ENCODE measurements at places on chromosomes 7 and 10.

- DNase-seq: no peak
Measured at GRCh38 chr7:128829391-128830166, 627 bp upstream of the FLNC start.

DNA sequence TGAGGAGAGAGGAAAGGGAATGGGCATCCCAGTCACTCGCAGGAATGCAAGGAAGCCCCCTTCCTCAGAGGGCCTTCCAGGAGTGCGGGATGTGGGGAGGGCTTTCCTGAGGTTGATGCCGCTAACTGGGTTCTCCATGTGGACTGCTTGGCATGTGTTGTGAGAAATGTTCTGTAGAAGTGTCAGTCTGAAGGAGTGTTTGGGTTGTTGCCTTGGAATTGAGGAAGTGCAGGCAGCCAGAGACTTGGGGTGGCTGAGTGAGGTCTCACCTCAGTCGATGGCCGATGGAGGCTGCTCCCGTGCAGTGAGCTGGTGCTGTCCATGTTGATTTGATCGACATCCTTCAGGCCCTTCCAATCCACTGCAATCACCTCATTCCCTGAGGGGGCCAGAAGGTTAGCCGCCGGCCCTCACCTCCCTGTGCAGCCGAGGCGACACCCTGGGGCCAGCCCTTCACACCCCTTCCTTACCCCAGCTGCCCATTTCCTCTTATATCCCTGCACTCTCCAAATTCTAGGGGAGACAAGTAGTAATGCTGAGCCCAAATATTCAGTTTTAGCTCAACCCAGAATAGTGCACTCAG is 2.7 kb downstream of the FAM131B start:
- DNase-seq: no peak

- no peak for DNase-seq
Measured at GRCh38 chr7:106869954-106870353, 4.9 kb downstream of the PIK3CG start.

GRCh38 chr10:24307696-24308485 is 99.0 kb downstream of the KIAA1217 start:
- no peak for DNase-seq

DNA sequence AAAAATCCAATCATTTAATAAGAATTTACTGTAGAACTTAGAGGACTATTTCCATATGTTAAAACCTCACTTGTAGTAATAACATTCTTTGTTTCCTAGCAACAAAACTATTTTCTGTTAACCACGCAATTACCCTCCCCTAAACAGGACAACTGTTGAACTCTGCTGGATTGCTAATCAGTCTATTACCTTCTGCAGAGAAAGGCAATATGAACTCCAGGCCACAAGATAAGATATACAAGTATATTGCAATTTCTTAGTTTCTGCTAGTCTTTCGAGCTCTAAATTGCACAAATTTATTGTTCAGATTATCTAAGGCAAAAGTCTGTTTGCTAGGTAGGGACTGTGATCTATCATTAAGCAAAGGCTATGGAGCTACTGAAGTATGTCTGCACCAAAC is 920.1 kb upstream of the LRRN3 start:
- no peak for DNase-seq

DNA sequence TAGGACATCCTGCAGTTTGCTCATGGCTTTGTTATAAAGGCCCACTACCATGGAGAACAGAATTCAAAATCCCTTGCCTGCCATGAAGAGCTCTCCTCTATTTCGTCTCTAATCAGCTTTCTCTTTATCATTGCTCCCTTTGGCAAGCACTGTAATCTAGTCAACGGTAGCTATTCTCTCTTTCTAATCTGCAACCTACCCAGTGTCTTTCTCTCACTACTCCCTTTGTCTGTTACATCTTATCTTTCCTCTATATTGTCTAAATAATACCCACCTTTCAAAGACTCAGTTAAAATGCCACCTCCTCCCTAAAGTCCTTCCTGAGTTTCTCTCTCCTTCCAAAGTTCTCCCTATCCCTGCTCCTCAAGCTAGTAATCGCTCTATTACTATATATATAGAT is 108.1 kb downstream of the FZD1 start:
- DNase-seq: no peak

GRCh38 chr10:97548828-97549455 is 23.6 kb upstream of the ANKRD2 start:
- no peak for DNase-seq

DNA sequence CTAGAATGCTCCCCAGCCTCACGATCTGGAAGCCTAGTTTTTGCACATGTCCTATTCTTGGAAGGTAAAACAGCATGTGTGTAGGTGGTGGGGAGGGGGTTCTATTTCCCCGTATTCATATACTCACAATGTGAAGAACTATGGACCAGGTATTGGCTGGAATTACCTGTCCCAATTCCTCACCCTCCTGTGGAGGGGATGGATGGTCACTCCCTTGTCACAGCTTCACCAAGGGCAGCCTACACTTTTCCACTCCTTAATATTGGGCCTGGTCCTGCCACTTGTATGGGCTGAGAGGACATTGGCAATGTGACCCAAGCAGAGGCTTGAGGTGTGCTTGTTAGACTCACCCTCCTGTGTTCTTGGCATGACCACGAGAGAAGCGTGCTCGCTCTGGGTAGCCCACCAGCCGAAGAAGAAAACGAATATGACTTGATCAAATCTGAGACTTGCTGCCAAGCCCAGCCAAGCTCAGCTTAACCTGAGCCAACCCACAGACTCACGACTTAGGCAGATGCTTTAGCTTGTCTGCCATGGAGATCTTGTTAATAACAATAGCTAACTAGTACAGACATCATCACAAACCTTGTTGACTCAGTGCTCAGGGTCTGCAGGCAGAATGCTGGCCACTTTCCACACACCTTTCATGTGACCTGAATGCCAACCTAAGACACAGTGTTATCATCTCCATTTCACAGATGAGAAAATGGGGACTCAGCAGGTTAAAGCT is 17.2 kb downstream of the ZNF488 start:
- no peak for DNase-seq

GRCh38 chr10:94006591-94007550 is 13.1 kb downstream of the PLCE1 start:
- no peak for DNase-seq

- DNase-seq: no peak
Measured at GRCh38 chr10:70481831-70482530, 3.4 kb downstream of the PALD1 start.

DNA sequence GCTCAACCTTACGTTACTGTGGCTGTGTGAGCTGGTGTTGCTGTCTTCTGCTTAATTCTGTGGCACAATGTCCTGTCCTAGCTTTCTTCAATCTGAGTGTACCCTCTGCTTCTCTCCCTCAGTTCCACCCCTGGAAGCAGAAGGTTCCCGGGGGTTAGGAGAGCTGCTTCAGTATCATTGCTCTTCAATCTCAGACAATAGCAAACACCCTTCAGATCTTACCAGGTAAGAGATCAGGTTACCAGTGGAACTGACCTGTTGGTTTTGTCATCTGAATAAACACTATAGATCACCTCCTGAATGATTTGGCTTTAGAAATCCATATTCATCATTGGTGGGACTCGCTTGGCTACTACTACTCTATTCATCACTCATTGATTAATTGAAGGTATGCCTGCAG is 48.4 kb downstream of the DNAJB9 start:
- DNase-seq: no peak

DNA sequence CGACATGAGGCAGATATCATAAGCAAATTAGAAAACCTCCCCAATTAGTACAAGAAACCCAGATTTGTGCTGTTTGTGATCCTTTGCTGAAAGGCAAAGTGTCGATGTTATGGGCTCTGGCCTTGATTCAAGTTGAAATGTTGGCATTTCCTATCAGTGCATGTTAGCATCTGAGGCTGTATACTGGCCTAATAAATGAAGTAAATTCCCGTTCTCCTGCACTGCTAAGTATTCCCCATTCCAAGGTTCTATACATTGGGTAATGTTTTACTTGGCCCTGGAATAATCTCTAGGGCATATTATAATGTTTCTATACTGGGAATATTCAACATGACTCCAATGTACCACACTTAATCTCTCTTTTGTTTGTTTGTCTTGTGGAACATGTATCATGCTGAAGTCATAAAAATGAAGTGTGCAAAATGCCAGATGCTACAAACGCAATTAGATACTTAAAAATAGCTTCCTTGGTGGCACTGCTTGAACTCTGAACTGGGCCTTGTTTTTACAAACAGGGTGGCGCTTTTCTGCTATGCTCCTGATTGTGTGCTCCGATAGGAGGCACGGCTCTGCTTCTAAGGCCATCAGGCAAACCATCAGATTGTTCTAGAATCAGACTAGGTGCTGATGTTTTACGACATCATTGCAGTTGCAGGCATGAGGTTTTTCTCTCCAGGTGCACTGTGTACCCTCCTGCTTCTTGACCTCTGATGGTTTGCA is 156.7 kb upstream of the TCF7L2 start:
- no peak for DNase-seq

- no peak for DNase-seq
Measured at GRCh38 chr10:62527019-62527827, 153.1 kb downstream of the ZNF365 start.

- no peak for DNase-seq
Measured at GRCh38 chr10:67976292-67977245, 92.1 kb downstream of the SIRT1 start.

- no peak for DNase-seq
Measured at GRCh38 chr7:40429826-40430225, 295.0 kb downstream of the SUGCT start.

- no peak for DNase-seq
Measured at GRCh38 chr10:86348321-86349210, 18.0 kb downstream of the GRID1 start.

DNA sequence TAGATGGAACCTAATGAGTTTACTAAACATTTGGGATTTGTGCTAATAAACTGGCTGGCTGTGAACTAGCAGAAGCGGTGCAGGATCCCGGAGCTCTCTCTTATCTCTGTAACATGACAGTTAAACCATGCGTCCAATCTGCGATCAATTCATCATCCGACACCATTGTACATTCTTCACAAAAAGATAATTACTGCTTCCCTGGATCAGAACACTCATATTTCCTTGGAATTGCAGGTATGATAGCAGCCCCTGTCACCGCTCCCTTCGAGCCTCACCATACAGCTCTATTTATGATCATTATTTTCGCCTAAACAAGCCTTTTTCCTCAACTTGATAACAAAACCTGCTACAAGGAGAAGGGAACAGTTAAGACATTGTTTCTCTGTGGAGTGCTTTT is 18.5 kb downstream of the EBF3 start:
- DNase-seq: no peak

GRCh38 chr7:67729771-67730170 is 733.1 kb downstream of the TYW1 start:
- no peak for DNase-seq

All from stimulated activated naive CD4-positive, alpha-beta T cell treated with Interleukin-2 at 50 U/mL for 16 hours (primary cell).